ENCODE measurements at places on chromosomes 1 and 21.

DNA sequence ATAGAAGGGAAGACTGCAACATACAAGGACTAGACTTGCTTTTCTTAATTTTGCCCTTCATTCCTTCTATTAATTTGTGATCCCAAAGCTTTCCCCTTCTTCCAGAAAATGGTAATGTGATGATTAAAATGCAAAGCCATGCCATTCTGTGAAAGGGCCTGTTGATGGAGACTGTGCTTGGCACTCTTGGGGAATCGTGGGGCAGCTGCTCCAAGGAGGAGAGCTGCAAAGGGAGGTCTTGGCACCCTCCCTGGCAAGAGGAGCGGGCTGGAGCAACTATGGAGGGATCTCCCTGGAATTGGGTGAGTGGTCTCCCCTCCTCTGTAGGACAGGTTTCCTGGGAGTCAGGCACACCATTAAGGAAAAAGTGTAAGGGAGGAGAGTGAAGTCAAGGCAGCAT lies 16.6 kb downstream of the CACNA1S start:
- DNase-seq: no peak

DNA sequence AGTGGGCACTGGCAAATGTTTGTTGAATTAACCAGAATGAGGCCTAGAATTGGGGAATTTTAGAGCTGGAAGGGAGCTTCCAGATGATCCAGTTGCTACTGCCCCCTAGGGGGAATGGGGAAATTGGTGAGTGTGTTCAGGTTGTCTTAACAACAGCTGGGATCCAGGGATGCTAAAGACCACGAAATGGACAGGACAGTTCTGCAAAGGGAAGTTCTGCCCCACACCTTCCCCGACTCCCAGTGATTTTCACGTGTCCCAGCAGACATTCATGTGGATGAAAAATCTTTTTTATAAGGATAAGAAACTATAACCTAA lies 33.9 kb downstream of the TRIM62 start:
- DNase-seq: no peak

- no peak for DNase-seq
Observed at GRCh38 chr1:161531986-161532643, 7.8 kb downstream of the HSPA6 start.

- no peak for DNase-seq
Observed at GRCh38 chr1:111906816-111907215, 82.7 kb downstream of the KCND3 start.

GRCh38 chr1:201456499-201457309 lies 12.3 kb downstream of the PHLDA3 start:
- DNase-seq: no peak

- DNase-seq: no peak
Observed at GRCh38 chr1:155931332-155932038, 2.7 kb downstream of the KHDC4 start.
